ENCODE measurements at places on chromosomes 3 and 15.

DNA sequence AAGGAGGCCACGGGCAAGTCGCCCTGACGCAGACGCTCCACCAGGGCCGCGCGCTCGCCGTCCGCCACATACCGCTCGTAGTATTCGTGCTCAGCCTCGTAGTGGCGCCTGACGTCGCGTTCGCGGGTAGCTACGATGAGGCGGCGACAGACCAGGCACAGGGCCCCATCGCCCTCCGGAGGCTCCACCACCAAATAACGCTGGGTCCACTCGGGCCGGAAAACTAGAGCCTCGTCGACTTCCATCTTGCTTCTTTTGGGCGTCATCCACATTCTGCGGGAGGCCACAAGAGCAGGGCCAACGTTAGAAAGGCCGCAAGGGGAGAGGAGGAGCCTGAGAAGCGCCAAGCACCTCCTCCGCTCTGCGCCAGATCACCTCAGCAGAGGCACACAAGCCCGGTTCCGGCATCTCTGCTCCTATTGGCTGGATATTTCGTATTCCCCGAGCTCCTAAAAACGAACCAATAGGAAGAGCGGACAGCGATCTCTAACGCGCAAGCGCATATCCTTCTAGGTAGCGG is at the start of gene EPM2AIP1:
EPM2AIP1 (minus strand) TSS at position 326 of the 520 bp plus-strand sequence; CDS start at position 272, 54 bp downstream.
- no peak for DNase-seq

- no peak for DNase-seq
Observed at GRCh38 chr15:26983822-26984221, 12.8 kb downstream of the GABRG3 start.

DNA sequence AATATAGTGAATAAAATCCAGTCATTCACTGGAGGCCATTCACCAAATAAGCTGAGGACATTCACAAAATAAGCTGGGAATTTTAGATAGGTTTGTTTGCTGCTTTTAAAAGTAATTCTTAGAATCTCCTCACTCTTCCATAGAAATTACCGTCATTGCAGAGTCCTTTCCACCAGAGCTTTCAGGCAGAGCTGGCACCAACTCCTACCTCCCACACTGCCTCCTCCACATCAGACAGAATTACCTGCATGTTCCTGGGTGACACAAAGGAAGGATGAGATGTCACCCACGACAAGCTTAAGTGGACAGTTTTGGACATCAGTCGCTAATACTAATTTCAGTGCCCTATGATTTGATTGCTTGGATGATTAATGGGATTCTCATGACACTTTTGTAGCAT is 1113.2 kb downstream of the IGSF11 start:
- no peak for DNase-seq

- DNase-seq, result no peak
Observed at GRCh38 chr3:46659285-46659684, 34.2 kb downstream of the ALS2CL start.

DNA sequence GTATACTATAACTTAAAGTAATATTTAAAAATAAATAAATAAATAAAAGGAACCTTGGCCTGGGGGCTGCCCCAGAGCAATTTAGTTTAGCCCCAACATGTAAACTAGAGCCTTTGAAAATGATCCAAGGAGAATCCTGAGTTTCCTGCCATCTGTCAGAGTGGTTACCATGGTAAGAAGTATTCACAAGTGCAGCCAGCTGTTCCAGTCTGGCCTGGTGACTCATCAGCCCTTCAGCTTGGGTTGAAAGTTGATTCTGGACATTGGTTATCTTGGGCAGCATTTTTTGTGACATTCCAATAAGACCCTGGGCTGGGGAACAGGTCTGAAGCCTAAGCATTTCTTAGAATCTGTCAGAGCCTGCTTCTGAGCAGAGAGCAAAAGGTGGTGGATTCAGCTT is 72.7 kb upstream of the LRTM1 start:
- no peak for DNase-seq

- no peak for DNase-seq
Observed at GRCh38 chr3:32843510-32844321, 25.9 kb downstream of the TRIM71 start.

GRCh38 chr3:70982284-70982683 is 601.2 kb downstream of the FOXP1 start:
- DNase-seq, result no peak

DNA sequence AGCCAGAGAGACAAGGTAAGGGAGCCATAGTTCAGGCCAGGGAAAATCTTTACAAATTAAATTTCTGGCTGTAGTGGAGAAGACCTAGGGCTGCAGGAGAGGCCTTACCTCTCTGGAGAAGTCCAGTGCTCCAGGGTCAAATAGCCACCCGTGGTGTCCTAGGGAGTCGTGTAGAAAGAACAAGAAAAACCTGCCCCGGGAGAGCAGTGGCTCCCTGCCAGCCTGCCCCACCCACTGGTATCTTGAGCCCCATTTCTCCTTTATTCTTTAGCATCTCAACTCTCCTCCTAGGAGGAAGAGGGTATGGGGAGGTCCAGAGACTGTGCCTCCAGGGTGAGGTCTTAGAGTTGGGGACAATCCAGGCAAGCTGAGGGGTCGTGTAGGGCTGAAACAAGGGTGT is 32.1 kb upstream of the NTRK3 start:
- no peak for DNase-seq

DNA sequence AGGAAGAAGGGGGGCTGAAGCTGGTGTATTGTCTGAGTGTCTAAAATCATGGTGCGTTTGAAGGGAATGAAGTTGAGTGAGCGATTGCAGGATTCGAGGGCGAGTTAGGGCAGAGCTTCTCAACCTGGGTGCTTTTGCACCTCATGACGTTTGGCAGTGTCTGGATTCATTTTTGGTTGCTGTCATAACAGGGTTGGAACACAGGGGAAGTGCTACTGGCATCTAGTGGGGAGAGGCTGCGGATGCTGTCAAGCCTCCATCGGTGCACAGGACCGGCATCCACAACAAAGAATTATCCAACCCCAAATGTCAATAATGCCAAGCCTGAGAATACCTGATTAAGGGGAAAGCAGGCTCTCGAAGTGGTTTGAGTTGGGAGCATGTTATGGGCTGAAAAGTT is 120.0 kb downstream of the SLCO3A1 start:
- peak; percentile 26 for DNase-seq

DNA sequence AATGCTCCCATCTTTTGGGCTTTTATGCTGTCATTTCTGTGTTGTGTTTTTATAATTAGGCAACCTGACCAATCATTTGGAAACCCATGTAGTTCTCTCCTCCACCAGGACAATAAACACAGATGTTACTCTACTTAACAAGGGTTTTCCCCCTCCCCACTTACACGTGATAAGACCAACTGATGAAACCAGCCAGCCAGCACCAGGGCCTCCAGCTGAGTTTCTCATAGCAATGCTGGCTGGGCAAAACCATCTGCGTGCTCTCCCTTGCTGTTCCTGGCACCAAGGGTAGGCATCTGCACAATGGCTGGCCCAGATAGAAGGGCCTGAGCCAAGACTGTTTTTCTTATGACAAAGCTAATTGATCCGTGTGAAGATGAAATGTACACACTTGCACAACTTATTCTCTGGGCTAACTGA is 310.4 kb downstream of the PLCL2 start:
- DNase-seq, result peak; percentile 96

GRCh38 chr3:128419311-128419710 is 47.4 kb downstream of the DNAJB8 start:
- DNase-seq, result no peak

- no peak for DNase-seq
Observed at GRCh38 chr3:26229801-26230200, 392.8 kb upstream of the LRRC3B start.

- DNase-seq, result no peak
Observed at GRCh38 chr3:71709908-71710511, 15.2 kb downstream of the EIF4E3 start.

DNA sequence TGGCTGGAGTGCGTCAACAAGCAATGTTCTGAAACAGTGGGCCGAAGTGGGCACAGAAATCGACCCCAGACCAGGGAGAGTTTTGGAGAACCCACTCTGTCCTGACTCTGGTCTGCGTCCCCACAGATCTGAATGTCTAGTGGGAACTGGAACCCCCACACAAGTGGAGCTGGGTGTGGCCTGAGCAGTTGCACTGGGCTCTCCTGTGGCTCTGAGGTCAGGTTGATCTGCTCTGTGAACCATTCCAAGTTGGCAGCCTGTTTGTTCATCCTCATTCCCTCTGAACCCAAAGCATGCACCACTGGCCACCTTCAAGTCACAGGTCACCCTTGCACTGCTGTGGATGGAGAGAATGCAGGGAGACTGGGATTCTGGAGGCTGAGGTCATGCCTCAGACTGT is 60.5 kb downstream of the STARD5 start:
- DNase-seq, result no peak

GRCh38 chr3:144403040-144403457 is 431.4 kb downstream of the DIPK2A start:
- no peak for DNase-seq

DNA sequence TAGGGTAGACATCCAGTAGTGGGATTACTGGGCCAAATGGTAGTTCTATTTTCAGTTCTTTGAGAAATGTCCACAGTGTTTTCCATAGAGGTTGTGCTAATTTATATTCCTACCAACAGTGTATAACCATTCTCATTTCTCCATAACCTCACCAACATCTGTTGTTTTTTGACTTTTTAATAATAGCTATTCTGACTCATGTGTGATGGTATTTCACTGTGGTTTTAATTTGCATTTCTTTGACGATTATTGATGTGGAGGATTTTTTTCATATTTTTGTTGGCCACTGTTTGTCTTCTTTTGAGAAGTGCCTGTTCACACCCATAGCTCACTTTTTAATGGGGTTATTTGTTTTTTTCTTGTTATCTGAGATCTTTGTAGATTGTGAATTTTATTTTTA is 125.2 kb downstream of the CFAP20DC start:
- no peak for DNase-seq

DNA sequence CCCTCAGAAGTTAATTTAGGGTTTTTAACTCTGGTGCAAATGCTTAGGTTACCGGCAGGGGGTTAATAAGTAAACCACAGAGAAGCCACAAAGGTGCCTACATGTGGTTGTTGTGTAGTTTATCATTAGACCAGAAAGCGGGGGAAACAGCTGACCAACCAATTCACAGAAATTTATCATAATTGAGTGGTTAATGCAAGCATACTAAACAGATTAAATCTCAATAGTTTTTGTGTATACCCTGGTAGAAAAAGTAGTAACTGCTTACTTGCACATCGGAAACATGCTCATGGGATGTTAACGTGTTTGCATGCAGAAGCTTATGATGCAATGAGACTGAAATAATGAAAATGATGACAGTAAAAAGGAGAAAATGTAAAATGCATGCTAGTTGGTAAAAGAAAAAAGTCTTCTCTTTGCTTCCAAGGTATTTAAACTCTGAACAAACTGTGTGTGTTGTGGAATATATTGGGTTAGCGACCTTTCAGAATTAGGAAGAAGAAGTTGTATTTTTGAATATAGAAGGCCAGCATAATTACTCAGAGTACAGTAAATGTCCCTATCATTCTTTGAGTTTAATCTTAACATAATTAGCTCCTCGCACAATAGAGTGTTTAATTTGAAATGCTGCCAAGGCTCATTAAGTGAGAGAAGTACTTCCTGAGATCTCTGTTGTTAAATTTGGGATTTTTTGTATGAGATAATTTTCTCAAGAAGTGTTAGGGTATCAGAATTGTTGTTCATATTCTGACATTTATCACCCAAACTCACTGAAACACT is 316.2 kb downstream of the PTPRG start:
- no peak for DNase-seq

DNA sequence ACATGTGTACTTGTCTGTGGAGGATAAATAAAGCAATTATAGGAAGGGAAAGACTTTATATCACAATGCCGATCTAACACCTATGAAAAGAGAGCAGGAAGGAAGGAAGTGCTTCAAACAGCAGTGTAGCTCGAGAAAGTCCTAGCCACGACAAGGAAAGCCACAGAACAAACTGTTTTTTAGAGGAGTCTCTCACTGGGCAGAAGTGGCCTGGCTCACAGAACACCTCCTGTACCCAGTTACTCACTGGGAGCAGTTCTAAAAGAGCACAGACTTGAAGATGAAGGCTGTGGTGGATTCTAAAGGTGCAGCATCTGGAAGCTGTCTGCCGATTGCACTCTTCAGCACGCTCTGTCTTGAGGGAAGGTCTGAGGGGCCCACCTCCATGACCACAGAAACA is 248.8 kb upstream of the ATP11B start:
- no peak for DNase-seq

DNA sequence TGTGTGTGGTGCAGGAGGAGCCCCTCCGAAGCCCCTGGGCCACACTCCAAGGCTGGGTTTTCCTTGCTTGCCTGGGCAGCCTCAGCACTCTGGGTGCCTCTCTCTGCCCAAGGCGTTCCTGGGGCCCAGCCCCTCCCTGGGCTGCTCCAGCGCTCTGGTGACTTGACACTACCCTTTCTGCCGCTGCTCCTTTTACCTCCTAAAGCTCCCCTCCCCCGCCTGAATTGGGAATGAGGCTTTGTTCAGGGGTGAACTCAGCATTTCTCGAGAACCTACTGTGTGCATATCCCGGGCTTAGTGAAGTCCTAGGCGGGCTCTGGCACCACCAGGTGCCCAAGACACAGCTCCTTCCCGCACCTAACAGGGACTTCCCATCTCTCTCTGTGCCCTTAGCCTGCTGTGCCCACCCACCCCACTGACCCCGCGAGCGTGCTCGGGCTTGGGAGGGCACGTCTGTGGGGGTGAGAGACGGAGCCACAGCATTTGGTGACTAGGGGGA is 1.2 kb upstream of the BAHD1 start:
- DNase-seq, result no peak

Data from NCI-H1694 (cell line).